ENCODE measurements at places on chromosomes 12 and 14. TPM values are rescaled to one million over a fixed set of nuclear protein-coding genes. Genes with fewer than 3 reads are reported as not detected.

GRCh38 chr12:20262119-20262518, 106.2 kb upstream of the PDE3A start:
- no peak overlapping the region for H3K4me3 ChIP-seq
- DNase-seq = no peak
- H3K27ac ChIP-seq = no peak overlapping the region
- H3K4me1 ChIP-seq = peaks cover 8% of the 10 kb centered on the region
- H3K36me3 ChIP-seq = no peaks in the 10 kb centered on the region

DNA sequence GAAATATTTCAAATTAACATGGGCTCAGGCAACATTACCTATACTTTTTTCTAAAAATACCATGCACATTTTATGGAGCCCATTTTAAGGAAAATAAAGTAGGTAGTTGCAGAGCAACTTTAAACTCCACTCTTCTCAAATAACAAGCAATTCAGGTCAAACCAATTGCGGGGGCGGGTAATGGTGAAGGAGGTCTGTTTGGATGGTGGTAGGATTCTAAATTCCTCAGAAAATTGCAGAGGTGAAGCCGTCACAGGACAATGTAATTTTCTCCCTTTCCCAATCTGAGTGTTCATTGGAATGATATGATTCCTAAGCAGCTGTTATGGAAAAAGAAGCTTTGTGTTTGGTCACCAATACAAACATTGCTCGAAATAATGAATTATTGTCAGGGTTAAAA, 11.6 kb downstream of the PKP2 start:
- peaks cover 7% of the 10 kb centered on the region for H3K4me1 ChIP-seq
- DNase-seq = no peak
- no peaks in the 10 kb centered on the region for H3K36me3 ChIP-seq
- H3K27me3 ChIP-seq = no peaks in the 10 kb centered on the region

Gene LRP6
- total RNA-seq = 82.9 TPM

DNA sequence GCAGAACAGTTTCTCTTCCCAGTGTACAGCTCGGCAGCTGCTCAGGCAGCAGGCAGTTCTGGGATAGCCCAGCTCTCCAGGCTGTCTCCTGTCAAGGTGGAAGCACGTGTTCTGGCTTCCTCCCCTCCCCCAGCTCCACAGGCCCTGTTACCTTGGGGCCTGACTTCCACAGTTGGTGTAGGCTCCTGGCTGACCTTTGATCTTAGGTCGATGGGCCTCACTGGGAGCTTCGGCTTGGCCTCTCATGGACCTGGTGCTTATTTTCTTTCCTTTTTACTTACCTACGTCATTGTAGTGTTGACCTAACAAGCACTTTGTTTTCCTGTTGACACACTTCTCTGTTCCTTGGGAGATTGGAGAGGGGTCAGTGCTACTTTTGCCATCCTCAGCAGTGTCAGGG, 17.0 kb downstream of the DLST start:
- H3K4me1 ChIP-seq = no peaks in the 10 kb centered on the region
- no peaks in the 10 kb centered on the region for H3K27me3 ChIP-seq
- DNase-seq = no peak
- H3K36me3 ChIP-seq = peaks cover 71% of the 10 kb centered on the region
- H3K27ac ChIP-seq = no peak overlapping the region
- H3K4me3 ChIP-seq = no peak overlapping the region

- peaks cover 7% of the 10 kb centered on the region for H3K27me3 ChIP-seq
- H3K27ac ChIP-seq = no peak overlapping the region
- no peaks in the 10 kb centered on the region for H3K36me3 ChIP-seq
- no peak overlapping the region for H3K4me3 ChIP-seq
- DNase-seq = no peak
Measured at GRCh38 chr12:121144416-121144914, 11.8 kb downstream of the P2RX7 start.

Gene FGD6
- total RNA-seq = 35.4 TPM

- no peaks in the 10 kb centered on the region for H3K27me3 ChIP-seq
- H3K4me3 ChIP-seq = no peak overlapping the region
- H3K36me3 ChIP-seq = peaks cover 28% of the 10 kb centered on the region
- H3K27ac ChIP-seq = no peak overlapping the region
- DNase-seq = no peak
- peaks cover 11% of the 10 kb centered on the region for H3K4me1 ChIP-seq
Measured at GRCh38 chr14:22897357-22897756, 14.3 kb downstream of the REM2 start.

- H3K27ac ChIP-seq = no peak overlapping the region
- no peaks in the 10 kb centered on the region for H3K4me1 ChIP-seq
- H3K4me3 ChIP-seq = no peak overlapping the region
- no peaks in the 10 kb centered on the region for H3K36me3 ChIP-seq
- DNase-seq = no peak
- H3K27me3 ChIP-seq = no peaks in the 10 kb centered on the region
Measured at GRCh38 chr12:126676434-126676833, 1590.5 kb upstream of the TMEM132C start.

GRCh38 chr12:50803230-50803875, 39.4 kb upstream of the TMPRSS12 start:
- H3K4me3 ChIP-seq = no peak overlapping the region
- no peaks in the 10 kb centered on the region for H3K4me1 ChIP-seq
- H3K27ac ChIP-seq = no peak overlapping the region
- no peaks in the 10 kb centered on the region for H3K27me3 ChIP-seq
- no peak for DNase-seq

DNA sequence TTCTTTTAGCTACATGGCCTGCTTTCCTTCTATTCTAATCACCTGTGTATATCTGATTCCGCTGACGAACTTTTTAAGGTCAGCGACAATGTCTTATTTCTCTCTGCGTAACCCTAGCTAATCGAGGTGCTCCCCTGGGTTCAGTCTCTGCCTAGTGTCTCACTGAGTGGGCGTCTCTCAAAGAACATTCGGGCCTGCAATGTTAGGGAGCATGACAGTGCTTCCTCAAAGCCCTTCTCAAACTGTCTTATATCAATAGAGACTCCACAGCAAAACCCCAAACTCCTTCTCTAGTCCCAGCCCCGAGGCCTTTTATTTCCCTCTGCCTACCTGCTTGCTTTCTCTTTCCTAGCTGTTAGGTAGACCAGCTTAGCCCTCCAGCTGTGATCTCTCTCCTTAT, 13.7 kb upstream of the RPS6KL1 start:
- H3K36me3 ChIP-seq = no peaks in the 10 kb centered on the region
- H3K27me3 ChIP-seq = peaks cover 5% of the 10 kb centered on the region
- H3K4me1 ChIP-seq = peaks cover 8% of the 10 kb centered on the region
- H3K4me3 ChIP-seq = no peak overlapping the region

DNA sequence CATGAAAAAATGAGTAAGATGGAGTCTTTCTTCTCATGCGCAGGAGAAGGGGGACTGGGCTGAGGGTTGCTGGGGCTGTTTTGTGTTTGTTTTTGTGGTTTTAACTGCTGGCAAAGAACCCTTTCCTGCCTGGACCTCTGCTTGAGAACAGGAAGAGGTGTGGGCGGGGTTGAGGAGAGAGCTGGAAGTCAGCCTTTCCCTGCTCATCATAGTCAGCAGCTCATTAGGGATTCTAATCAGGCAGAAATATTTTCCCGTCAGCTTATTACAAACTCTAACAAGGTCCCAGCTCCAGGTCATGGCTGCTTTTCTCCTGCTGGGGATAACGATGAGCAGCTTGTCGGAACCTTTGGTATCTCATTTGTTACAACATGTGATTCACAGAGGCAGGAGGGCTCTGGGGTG, 185.0 kb upstream of the NRXN3 start:
- H3K4me1 ChIP-seq = peaks cover 13% of the 10 kb centered on the region
- no peak for DNase-seq
- peaks cover 2% of the 10 kb centered on the region for H3K27me3 ChIP-seq
- peak overlapping the region; percentile 13 for H3K27ac ChIP-seq
- no peaks in the 10 kb centered on the region for H3K36me3 ChIP-seq

- H3K36me3 ChIP-seq = peaks cover 6% of the 10 kb centered on the region
- peaks cover 25% of the 10 kb centered on the region for H3K4me1 ChIP-seq
- H3K4me3 ChIP-seq = no peak overlapping the region
- H3K27ac ChIP-seq = no peak overlapping the region
- peaks cover 2% of the 10 kb centered on the region for H3K27me3 ChIP-seq
- DNase-seq = no peak
Measured at GRCh38 chr12:41983394-41983793, 161.3 kb downstream of the GXYLT1 start.

- DNase-seq = peak; percentile 49
- H3K27ac ChIP-seq = peak overlapping the region; percentile 9
- peaks cover 7% of the 10 kb centered on the region for H3K36me3 ChIP-seq
- peaks cover 9% of the 10 kb centered on the region for H3K27me3 ChIP-seq
- peak overlapping the region; percentile 94 for H3K4me3 ChIP-seq
Measured at GRCh38 chr14:60722357-60723115, 1.6 kb downstream of the SIX4 start.

Gene SYT1
- 13.0 TPM for total RNA-seq

Gene KRT73
- total RNA-seq = 0.77 TPM

DNA sequence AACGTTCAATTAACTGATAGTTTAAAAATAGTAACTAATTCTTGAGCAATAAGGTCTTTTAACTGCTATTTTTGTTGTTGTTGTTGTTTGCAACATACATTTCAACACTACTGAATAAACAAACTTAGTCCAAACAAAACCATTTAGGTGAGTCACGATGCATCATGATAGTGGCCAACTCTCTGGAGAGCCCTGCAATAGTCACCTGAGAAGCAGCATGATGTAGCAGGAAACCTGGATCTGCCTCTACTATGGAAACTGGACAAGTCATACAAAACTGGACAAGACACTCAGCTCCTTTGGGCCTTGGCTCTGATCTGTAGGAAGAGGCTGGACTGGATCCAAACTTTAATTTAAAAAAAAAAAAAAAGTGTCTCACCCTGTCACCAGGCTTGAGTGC, 117.3 kb downstream of the MED13L start:
- peaks cover 23% of the 10 kb centered on the region for H3K4me1 ChIP-seq
- no peak for DNase-seq
- H3K4me3 ChIP-seq = no peak overlapping the region
- H3K27ac ChIP-seq = peak overlapping the region; percentile 34
- no peaks in the 10 kb centered on the region for H3K36me3 ChIP-seq

Gene RPGRIP1
- 1.5 TPM for total RNA-seq
